ENCODE measurements at places on chromosomes 16 and 17.

GRCh38 chr16:49478616-49479015, 105.0 kb downstream of the C16orf78 start:
- DNase-seq: no peak

GRCh38 chr17:11023639-11024479, 186.0 kb upstream of the PIRT start:
- DNase-seq: no peak

DNA sequence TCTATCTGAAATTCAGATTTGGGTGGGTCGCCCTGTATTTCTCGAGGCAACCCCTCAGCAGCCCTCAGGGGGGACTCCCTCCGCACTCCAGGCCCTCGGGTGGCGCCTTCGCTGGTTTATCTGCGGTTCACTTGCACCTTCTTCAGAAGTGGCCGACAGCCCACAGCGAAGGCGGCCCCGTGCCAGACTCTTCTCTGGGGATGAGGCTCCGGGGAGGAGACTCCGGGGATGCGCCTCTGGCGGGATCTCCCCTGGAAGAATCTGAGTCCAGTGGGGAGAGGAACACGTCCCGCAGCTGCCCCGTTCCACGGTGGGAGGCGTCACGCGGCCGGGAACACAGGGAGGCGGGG, 63.9 kb upstream of the DNAJA2 start:
- DNase-seq: no peak

DNA sequence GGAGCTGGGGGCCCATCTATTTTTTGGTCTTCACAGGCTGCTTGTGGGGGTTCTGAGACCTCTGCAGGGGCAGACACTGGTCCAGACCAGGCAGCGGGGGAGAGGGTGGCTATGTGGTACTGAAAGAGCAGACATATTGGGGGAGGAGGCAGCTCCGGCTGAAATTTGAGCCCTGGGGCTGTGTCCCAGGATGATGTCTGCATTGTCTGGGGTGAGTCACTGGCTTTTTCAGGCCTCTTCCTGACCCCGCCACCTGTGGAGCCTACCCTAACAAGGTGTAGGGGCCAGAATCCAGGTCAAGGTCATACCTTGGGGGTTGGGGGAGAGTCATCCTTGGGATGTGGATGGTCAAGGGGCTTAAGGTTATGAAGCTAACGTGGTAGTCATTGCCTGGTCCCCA, 2.4 kb downstream of the CORO6 start:
- DNase-seq: no peak

DNA sequence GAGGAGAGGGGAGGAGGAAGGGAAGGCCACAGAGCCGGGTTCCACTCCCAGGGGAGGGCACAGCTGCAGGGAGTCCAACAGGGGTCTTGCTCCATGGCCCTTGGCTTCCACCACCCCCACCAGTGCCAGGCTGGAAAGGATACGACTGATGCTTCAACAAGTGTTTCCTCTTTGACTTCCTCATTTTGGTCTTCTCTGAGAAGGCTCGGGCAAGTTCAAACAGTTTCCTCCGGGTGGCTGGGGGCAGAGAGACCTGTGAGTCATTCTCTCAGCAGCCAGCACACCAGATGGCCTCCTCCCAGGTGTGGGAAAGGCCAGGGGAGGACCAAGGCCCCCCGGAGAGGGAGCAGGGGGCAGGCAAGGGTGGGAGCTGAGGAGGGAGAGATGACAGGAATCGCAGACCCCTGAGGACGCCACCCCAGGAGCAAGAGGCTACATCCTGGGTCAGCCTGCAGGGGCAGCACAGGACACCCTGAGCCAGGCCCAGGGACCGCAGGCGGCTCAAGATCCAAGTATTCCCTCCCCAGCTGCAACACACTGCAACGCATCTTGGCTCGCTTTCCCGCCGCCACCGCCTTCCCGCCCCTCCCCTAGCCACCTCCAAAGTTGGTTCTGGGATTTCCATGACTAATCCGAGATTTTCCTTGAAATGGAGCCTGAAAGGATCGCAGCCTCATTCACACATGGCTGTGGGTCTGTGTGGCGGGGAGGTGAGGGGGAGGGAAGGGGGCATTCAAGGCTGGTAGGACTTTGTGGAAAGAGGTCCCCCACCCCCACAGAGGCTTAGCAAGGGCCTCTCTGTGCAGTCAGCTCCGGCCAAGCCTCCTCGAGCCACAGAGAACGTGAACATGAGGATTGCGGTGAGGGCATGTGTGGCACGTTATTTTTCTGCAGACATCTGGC, 18.4 kb upstream of the MRPS23 start:
- peak; percentile 26 for DNase-seq

DNA sequence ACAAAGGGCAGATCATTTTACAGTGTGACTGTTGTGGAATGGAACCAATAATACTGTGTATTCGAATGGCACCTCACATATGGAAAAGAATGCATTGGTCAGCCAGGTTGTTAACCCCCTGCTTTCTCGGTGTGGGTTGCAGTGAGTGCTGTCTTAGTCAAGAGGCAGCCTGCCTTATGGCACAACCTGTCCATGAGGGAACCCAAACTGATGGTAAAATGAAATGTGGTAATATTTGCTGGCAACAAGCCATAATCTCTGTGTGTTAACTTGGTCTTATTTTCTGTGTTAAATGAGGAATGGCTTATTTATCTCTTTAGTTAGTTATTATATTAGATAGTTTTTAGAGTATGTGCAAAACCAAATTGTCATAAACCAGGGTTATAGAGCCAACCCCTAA, 81.6 kb downstream of the TMC6 start:
- DNase-seq: no peak

Data from CD4-positive, alpha-beta T cell treated with Interleukin-10 for 1 hour (primary cell).